Activated CD4-positive, alpha-beta T cell treated with anti-CD3 and anti-CD28 coated beads, Interleukin-2, amount 10 ng/mL, durations not matched to agents 7 days and 5 days (primary cell): ENCODE measurements at places on chromosomes 7 and 10.

DNA sequence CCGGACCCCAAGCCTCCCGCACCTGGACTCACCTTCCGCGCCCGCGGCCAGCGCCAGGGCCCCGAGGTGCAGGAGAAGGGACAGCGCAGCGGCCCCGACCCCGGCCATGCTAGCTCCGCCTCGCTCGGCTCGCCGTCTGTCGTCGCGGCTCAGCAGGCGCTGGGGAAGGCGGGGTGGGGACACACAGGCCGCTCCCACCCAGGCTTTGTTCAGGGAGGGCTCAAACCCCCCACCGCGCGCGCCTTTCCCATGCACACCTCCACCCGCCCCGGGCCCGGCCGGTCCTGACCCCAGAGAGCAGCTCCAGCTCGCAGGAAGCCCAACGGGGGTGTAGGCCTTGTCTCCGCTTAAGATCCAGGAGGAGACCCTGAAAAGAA, at the start of gene KCP:
Gene KCP, minus strand, starts transcription at position 141 of the 377 bp plus-strand sequence. Its CDS starts 33 bp downstream, at position 108.
- no peak for DNase-seq

- DNase-seq = no peak
Observed at GRCh38 chr10:107544706-107545520, 380.4 kb upstream of the SORCS1 start.

GRCh38 chr7:17552952-17553351, 254.5 kb downstream of the AHR start:
- no peak for DNase-seq

- DNase-seq = no peak
Observed at GRCh38 chr7:49885593-49886285, 112.3 kb downstream of the VWC2 start.

DNA sequence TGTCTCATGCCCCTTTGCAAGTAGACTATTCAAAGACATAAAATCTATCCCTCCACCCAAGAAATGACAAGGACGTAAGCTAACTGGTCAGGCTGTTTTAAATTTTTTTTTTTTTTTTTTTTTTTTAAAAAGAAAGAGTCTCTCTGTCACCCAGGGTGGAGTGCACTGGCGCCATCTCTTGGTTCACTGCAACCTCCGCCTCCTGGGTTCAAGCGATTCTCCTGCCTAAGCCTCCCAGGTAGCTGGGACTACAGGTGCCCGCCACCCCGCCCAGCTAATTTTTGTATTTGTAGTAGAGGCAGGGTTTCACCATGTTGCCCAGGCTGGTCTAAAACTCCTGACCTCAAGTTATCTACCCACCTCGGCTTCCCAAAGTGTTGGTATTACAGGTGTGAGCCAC, 11.2 kb downstream of the TRA2A start:
- DNase-seq = no peak

- no peak for DNase-seq
Observed at GRCh38 chr10:110265573-110266193, 39.0 kb downstream of the SMNDC1 start.

DNA sequence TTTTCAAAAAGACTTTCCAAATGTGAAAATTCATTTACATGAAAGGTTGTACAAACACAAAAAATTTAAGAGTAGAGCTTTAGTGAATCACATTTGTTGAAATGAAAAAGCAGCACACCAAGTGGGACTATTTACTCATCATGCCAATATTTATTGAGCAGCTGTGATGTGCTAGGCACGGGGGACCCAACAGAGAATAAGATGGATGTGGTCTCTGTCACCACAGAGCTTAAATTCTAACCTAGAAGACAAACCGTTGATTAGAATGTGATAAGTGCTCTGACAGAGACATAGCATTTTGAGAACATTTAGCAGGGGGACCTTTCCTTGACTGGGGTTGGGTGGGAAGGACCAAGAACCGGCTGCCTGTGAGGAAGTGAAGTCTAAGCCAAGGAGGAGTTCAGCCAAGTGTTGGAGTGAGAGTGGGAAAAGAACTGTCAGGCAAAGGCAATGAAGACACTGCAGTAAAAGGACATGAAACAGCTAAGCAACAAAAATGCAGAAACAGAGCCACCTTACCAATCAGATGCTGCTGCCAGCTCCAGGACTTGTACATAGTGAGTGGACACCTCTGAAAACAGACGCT, 19.1 kb downstream of the ADAM12 start:
- DNase-seq = no peak

- no peak for DNase-seq
Observed at GRCh38 chr10:91559750-91560149, 73.1 kb downstream of the PPP1R3C start.

DNA sequence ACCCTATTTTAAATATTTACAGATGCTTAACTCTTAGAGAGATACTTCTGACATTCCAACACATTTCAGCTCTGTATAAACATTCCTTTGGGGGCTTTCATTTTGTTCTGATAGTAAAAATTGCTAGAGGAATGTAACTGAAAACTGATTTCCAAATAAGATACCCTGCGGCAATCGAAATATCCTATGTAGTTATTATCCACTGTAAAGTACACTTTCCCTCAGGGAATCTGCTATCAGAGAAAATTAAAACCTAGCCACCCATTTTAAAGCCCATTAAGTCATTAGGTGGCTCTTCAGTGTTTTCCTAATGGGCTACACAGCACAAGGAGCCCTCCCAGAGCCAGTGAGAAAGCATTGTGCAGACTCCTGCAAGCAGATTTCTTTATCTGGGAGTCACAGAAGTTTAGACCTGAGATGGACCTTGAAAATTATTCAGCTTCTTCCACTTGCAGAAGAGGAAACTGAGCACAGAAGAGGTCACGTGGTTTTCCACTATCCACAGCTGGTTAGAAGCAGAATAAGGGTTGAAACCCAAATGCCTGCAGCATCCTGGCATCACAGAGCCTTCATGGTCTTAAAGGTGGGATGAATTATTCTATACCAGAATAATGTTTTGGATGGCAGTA, 12.6 kb upstream of the CPVL start:
- DNase-seq = no peak

DNA sequence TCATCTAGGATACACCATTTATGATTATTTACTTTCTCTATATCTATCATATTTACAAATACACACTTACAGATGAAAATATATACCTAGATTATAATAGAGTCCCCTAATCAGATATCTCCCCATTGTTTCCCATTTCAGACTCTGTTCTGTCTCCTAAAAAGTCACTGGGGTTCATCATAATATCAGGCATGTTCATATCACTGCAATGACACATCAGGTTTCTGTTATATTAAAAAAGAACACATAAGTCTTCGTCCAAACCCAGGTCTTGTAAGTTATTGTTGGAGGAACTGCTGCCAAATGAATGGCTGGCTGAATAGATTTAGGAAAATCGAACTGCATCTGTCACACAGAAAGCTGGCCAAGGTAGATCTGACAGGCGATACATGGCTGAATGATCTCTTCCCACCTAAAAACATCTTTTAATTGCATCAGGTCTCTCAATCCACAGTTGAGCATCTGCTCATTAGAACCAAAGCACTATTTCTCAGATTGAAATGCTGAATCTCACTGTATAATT, 178.7 kb downstream of the CACNA2D1 start:
- DNase-seq = no peak
